GM12864 (cell line): ENCODE measurements at places on chromosomes 6 and 20.
A peak's percentile ranks its signal among the peaks of the same experiment; 100 is the strongest.

DNA sequence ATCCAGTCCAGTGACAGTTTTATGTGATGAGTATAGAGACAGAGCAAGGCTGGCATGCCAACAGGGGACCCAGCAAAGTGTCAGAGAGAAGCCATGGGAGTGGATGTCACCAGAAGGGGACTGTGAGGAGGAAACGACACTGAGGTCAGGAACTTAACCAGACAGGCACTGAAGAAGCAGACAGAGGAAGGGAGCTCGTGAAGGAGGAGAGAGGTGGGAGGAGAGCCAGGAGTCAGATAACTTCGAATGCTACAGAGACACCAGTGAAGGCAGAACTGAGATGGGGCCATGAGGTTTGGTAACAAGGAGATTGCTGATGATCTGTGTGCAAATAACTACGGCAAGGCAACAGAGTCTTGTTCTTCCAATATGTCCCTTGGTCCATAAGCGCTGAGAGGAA, 211.1 kb upstream of the FOXA2 start:
- DNase-seq = no peak

DNA sequence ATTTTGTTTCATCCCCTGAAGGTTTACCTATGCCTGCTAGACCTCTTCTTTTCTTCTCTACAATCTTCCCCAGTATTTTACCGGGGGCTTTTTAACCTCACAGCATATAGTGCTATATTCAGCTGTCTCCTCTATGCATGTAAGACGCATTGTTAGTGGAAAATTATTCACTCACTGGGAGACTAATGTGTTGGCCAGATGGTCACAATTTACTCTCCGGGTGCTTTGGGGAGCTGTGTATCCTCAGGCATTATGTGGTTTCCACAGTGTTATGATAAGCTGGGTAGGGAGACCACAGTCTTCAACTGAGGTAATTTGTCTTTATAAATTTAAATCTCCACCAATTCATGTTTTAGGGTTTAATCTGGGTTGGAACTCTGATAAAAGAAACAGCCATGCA, 553.8 kb upstream of the PTCHD4 start:
- no peak for DNase-seq

DNA sequence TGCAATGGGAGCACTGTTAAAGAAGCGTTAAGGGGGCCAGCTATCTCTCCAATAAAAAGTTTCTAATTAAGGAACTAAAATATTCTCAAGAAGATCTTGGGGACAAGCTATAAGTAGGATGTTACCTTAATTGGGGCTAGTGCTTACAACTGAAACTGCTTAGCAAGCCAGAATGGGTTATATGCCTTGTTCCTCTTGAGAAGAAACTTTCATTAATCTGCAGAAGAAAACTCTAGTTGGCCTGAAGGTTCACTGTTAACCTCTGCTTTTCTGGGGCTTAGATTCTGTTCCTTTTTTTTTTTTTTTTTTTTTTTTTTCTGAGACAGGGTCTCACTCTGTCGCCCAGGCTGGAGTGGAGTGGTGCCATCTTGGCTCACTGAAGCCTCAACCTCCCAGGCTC, 82.2 kb downstream of the BACH2 start:
- DNase-seq = no peak

DNA sequence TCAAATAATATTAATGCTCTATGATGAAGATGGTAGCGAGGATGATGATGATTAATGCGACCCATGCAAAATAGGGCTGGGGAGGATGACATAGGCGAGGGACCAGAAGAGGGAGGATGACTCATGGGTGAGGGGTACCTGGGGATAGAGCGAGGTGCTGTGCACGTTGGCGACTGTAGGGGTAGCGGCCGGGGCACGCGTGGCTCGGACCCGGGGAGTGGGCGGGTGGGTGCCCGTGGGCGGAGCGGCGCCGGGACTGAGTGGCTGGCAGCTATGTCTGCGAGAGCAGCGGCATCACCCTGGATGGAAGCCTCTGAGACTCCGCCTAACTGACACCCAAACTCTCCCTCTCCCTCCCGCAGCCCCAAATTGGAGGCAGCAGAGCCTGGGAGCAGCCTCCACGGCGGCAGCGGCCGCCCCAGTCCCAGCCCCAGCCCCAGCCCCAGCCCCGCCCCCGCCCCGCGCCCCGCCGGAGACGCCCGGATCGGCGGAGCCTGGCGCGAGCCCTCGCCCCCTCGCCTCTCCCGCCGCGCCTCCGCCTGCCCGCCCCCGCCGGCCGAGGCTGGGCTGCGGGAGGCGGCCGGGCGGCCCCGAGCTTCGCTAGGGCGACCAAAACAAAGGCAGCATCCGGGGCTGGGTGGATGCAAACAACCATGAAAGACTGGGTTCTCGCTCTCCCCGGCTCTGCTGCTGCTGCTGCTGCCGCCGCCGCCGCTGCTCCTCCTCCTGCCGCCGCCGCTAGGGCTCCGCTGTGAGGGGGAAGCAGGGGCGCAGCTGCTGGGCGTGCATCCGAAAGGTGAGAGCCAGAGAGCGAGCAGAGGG, at the start of gene RIMS1:
Gene RIMS1 (plus strand): TSS at position 367 of the 822 bp plus-strand sequence. CDS start 474 bp downstream, outside the sequence.
- no peak for DNase-seq

DNA sequence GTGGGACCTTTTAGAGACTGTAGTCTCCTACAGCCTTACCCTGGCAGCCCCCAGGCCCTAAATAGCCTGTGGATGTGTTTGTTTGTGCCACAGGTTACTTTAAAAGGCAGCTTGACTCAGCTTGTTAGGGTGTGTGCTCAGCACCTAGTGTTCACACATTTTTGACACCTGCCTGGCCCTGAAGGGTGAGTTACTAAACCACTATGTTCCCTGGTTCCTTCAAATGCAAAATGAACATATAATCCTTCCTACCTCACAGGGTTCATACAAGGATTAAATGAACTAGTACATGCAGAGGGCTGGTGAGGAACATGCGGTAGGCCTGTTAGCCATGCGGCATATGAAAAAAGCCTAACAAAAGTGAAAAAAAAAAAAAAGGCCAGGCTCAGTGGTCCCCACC, 14.9 kb upstream of the TFAP2C start:
- no peak for DNase-seq

DNA sequence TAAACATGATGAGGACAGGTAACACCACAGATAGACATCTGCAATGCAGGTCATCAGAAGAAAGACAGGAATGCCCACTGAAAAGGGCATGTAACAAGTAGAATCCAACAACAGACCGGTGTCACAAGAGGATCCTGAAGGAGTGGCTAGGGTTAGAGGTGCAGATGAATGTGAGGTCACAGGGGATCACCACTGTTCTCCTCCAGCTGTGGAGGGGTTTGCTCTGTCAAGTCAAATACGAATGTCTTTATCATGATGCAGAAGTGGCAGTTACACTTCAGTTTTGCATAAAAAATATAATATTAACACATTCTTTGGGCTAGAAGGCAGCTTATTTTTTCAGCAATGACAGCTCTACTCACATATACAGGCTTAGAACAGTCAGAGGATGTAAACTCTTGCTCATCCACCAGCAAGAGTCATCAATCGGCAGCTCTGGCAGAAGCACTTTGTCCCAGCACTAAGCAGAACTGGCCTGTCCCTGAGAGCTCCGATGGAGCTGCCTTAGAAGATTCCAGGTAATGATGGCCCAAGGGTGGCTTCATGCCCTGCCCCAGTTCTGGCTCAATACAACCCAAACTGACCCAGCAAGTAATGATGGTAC, 130.4 kb upstream of the TRAF3IP2 start:
- no peak for DNase-seq

GRCh38 chr6:78538002-78538401, 329.3 kb upstream of the IRAK1BP1 start:
- no peak for DNase-seq

DNA sequence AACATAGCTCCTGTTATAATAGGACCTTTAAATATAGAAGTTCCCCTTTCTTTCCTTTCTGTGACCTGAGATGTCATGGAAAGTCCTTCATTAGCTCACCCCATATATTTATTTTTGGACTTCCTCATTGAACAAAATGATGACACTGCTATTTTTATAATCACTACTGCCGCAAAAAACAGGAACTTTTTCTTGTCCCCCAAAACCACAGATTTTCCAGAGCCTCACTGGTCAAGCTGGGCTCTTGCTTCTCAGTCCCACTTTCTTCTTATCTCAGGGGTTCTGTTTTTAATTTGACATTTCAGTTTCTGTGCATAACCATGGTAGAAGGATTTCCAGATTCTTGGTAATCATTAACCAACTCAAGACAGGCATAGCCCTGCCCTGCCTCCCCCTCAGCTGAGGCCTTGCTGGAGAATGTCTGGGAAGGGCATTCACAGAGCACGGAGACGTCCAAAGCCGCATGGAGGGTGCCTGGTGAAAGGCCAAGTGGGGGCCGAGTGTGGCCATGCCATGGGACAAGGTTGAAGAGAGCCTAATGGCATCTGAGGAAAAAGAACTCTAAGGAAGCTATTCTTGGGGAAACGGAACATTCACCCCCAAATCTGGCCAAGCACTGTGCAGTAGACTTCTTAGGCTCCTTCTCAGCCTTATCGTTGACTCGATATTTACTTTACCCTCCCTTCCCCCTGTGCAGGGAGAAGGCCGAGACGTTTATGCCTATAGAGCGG, 73.7 kb downstream of the EDN1 start:
- DNase-seq = peak; percentile 53

DNA sequence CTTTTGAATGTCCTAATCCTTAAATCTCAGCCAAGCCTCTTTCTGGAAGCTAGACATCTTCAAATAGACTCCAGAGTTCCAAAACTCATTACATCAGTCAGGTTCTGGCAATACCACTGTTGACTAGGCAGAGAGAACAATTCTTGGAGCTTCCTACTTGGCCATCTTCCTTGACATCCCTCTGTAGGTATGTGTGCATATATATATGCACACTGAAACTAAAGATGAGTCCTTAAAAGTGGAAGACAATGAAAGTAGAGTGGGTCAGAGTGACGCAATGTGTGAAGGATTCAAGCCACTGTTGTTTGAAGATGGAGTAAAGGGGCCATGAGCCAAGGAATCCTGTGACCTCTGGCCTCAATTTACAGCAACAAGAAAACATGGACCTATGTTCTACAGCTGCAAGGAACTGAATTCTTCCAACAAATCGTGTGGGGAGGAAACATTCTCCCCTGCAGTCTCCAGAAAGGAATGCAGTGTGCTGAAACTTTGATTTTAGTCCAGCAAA, 18.7 kb upstream of the DUSP22 start:
- no peak for DNase-seq

DNA sequence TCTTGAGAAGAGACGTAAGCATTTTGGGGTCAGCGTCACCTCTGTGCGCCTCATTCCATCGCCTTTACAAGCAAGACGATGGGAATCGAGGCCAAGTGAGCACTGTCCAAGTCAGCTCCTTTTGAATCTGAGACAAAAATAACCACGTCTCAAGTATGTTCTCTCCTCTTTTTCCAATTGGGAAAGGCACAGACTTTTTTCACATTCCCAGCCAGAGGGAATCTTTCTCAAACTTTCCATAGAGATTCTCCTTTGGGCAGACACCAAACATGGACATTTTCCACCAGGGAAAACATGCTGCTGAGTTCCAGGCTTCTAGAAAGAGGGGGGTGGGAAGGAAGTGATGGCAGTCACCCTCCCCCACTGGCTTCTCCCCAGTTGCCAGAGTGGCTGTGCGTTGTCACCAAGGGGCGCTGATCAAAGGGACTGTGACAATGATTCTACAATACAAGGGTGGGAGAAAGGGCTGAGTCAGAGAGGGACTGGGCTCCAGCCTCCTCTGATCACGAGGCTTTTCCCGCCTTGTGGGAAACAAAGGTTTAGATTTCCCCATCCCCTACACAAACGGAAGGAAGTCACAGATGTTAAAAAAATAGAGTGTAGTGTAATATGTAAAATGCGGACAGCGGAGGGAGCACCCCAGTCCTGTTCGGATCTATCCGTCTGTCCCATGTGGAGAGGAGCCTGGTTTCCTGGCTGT, 281.9 kb upstream of the RNF24 start:
- DNase-seq = no peak

DNA sequence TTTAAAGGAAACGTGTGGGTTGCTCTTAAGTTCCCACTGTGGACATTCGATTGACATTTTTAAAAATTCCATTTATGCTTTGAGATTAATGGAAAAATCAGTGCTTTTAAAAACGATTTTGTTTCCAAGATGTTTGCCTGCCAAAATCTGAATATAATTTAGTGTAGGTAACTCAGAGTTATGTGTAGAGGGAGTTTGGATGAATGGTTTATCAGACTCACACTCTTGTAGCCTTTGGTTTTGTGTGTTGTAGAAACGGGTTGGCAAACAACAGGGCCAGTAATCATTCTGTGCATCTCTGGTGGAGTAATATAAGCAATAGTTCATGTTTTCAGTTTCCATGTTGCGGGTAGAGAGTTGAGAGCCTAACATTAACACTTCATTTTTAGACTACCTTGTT, 140.6 kb downstream of the RPS12 start:
- DNase-seq = no peak

GRCh38 chr6:118288355-118289124, 259.6 kb upstream of the PLN start:
- no peak for DNase-seq

- no peak for DNase-seq
Observed at GRCh38 chr6:126812651-126813050, 305.8 kb upstream of the RSPO3 start.

DNA sequence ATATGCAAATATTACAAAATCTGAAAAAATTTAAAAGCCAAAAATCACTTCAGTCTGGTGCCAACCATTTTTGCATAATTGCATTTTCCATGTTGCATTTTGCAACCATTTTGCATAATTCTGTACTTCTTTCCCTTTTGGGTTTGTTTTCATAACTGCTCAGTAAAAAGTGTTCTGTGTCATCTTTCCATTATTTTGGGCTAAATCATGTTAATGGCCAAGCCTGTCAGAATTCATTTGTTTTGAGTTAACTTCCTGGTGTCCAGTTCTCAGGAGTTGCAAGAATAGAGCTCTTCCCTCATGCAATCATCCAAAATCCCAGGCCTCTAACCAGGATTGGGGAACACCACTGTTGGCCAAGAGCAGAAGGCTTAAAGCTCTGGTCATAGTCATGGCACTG, 133.6 kb downstream of the MTHFD1L start:
- DNase-seq = no peak

DNA sequence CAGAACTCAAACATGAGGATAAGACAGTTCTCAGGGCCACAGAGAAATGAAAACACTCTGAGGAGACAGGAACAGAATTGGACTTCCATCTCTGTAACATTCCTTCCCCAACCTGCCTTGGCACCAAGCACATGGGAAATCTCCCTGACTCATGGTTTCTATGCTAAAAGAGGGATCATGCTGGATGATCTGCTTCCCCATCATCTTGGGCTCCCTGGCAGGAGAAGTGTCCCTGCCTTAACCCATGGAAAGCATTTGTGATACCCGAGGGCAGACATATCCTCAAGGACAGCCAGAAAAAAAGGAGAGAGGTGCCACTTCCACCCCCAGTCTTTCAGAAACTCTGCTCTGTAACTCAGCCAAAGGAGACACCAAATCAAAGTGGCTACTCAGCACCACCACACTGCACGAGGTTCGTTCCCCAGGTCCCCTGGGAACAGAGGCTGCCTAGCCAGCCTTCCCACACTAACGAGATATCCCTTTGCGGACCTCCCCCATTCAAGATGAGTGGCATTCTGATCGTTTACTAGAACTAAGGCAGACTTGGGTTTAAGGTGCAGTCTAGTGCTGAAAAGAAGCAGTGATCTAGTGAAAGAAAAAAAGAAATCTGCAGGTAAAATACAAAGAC, 34.8 kb downstream of the BLOC1S5 start:
- DNase-seq = no peak

GRCh38 chr6:170049641-170050561, 241.0 kb downstream of the DLL1 start:
- no peak for DNase-seq

- DNase-seq = no peak
Observed at GRCh38 chr6:168313431-168314011, 6.1 kb downstream of the DACT2 start.
